Dermis microvascular lymphatic vessel endothelial cell (primary cell): ENCODE measurements at places on chromosomes 7 and 10.
A peak's percentile ranks its signal among the peaks of the same experiment; 100 is the strongest.

- no peak for DNase-seq
Observed at GRCh38 chr10:70925377-70926225, 37.2 kb upstream of the PCBD1 start.

- DNase-seq: no peak
Observed at GRCh38 chr10:132899054-132899750, 43.2 kb downstream of the CFAP46 start.

DNA sequence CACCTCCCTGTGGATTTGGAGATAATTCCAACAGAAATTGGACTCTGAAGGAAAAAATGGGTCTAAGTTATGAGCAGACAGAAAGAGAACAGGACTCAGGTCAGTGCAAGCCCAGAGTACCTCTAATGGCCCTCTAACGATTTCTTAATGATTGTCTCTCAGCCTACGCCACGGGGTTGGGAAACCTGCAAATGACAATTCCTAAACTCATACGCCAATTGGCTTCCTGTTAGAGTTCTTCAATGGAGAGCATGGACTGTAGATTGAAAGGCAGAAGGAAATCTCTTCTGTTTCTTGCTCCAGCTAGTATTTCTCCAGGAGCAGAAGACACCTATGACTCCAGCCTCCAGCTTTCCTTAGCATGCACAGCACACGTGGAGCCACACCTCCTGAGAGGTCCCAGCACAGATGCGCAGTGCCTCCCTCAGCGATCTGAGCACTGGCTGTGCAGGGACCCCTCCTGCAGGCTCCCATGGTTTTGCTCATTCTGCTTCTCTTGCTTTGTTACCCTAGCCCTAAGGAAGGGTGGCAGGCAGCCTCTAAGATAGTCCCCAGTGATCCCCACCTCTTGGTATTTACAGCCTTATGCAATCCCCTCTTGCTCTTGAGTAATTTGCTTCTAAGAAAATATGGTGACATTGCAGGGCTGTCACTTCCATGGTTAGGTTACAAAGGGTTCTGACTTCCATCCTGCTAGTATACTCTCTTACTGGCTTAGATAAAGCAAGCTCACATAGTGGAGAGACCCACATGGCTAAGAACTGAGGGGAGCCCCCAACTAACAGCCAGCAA, 30.1 kb downstream of the DENND11 start:
- no peak for DNase-seq

DNA sequence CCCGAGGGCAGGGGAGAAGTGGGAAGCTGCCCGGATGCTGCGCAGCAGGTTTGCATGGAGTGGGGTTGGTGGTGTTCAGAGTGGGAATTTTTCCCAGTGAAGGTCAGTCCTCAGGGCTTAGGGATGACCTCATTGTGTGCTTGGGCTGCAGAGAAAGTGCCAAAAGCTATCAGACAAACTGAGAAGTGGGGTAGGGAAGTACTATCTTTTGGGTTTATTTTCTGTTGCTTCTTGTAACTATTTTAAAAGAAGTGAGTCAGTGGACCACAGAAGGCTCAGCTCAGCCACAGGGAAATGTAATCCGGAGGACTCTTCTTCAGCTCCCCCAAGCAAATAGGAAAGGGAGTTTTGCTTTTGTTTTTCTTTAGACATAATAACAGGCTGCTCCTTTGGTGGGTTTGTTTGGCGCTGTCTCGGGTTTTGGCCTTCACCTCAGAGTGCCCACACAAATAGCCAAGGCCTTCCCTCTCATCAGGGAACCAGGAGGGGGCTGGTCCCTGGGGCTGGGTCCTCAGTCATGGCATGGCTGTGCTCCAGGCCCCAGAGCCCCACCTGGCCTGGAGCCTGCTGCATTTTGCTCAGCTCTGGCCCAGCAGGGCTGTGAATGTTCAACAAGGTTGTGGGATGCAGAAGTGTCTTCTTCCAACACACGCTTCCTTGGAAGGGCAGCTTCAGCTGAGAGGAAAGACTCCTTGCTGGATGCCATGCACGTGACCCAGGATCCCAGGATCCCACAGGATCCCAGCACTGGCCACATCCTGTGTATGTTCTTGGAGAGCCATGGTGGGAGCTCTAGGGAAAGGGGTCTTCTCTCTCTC, 5.4 kb upstream of the FAM170B start:
- no peak for DNase-seq

GRCh38 chr10:14798636-14799035, 23.9 kb upstream of the FAM107B start:
- DNase-seq: peak; percentile 90

- no peak for DNase-seq
Observed at GRCh38 chr7:28575241-28575643, 162.9 kb downstream of the CREB5 start.

- no peak for DNase-seq
Observed at GRCh38 chr7:82173400-82174021, 270.1 kb downstream of the CACNA2D1 start.

DNA sequence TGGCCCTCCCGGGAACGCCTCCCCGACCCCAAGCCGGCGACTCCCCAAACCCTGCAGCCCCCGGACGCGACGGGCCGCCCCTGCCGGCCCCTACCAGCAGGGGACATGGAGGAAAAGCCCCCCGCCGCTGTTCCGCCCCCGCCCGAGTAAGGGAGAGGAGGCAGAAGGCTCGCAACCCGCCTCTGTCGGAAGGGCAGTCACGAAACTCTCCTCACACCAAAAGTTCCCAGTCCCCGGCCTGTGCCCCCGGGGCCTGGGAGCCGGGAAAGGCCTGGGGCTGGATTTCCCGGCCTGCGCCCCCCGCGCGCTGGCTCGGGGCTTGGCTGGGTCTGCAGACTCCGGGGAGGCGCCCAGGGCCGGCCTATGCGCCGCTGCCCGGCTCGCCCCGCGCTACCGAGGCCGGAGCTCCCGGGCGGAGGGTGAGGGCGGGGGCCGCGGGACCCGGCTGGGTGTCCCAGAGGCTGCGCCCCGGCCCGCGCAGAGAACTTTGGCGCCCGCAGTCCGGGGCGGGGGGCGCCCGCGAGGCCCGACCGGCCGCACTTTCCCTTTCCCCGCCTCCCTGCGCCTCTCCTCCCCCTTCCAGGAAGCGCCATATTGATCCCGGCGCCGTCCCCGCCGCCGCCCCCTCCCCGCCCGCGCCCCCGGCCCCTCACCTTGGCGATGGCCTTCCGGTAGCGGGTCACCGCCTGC, 728 bp downstream of the PARD3 start:
- peak; percentile 67 for DNase-seq

DNA sequence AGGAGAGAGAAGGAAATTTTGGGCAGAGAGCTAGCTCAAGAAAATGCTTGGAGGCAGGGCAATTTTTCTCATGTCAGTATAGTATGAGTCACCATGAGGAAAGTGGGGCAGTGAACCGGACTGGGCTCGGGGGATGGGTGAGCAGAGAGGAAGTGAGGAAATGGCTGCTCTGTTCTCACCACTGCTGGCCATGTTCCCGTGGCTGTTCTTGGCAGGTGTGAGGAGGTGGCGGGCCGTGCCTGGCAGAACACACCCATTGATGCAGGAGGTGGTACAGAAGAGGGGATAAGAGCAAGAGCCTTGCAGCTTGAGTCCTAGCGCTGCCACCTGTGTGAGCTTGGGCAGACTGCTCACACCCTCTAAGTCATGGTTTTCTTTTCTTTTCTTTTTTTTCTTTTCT, 304.4 kb upstream of the LYZL1 start:
- peak; percentile 53 for DNase-seq

- no peak for DNase-seq
Observed at GRCh38 chr7:50330696-50331095, 26.2 kb downstream of the IKZF1 start.

DNA sequence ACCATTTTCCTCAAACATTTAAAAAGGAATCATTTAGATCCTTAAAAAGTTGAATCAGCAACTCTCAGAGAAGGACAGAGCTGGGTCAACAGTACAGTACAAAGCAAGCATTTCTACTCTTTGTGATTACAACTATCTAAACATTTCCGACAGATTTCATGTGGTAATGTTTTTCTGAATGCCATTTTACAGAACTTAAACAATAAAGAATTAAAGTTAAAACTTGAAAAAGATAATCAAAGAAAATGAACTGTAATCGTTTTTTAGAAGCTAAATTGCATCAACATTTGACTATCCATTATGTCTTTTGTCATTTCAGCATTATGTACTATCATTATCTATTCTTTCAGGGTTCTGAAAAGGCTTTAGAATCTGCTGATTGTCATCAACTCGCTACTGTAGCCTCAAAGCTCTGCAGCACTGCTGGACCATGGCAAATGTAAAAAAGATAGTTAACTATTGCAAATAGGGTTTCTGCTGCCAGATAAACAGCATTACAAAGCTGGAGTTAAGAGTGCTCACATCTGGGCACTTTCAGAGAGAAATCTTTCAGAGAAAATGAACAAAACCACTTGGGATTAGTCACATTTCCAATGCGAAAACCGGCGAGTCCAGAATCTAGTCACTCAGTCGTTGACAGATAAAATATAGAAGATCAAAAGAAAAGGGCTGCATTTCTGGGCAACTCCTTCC, 160.4 kb upstream of the LAMB4 start:
- DNase-seq: no peak

- DNase-seq: no peak
Observed at GRCh38 chr7:70679661-70680060, 452.3 kb upstream of the GALNT17 start.

DNA sequence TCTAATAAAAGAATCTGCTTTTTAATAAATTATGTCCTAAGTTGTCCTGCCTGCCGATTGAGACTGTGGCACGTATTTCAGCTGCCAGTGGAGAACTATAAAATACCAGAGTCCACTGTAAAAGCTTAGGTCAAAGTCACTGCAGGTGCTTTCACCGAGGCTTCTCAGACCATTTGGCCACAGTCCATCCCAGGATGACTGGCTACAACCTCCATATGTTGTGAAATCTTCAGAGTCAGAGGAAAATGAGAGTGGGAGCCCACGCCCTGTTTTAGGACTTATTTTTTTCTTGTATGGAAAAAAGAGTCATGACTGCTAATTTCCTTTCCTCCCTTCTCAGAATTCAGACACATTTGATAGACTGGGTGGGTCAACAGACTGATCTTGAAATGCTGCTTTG, 182.9 kb downstream of the ANK3 start:
- DNase-seq: no peak

DNA sequence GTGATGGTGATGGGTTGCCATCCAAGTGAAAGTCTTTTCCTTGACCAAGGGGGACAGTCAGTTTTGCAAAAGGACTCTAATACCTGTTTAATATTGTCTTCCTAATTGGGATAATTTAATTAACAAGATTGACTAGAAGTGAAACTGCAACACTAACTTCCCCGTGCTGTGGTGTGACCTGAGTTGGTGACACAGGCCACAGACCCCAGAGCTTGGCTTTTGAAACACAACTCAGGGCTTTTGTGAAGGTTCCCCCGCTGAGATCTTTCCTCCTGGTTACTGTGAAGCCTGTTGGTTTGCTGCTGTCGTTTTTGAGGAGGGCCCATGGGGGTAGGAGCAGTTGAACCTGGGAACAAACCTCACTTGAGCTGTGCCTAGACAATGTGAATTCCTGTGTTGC, 6.9 kb downstream of the PPIF start:
- no peak for DNase-seq

DNA sequence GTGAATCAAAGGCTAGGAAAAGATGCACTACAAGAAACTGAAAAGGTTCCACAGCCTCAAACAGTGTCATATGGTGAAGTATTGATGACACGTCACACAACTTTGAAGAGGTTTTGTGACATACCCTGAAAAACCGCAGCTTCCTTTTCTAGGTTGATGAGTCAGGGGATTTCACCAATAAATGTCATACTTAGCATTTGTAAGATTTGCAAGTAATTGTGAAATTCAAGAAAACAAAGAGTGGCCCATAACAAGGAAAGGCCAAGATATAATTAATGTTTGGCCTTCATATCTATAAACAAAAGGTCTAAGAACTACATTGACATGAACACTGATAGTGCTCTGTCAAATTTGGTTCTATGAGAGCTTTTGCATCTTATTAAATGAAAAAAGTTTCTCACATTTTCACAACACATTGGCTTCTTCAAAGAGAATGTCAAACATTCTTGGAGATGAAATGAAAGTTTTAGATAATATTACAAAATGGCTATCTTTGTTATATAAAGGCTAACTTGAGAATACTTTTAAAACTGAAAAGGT, 62.0 kb upstream of the NAMPT start:
- DNase-seq: peak; percentile 52

- DNase-seq: no peak
Observed at GRCh38 chr10:56496186-56496486, 135.1 kb upstream of the ZWINT start.

GRCh38 chr10:101234333-101234732, 5.1 kb upstream of the LBX1 start:
- DNase-seq: no peak

GRCh38 chr10:29886299-29886698, 173.1 kb downstream of the JCAD start:
- no peak for DNase-seq

DNA sequence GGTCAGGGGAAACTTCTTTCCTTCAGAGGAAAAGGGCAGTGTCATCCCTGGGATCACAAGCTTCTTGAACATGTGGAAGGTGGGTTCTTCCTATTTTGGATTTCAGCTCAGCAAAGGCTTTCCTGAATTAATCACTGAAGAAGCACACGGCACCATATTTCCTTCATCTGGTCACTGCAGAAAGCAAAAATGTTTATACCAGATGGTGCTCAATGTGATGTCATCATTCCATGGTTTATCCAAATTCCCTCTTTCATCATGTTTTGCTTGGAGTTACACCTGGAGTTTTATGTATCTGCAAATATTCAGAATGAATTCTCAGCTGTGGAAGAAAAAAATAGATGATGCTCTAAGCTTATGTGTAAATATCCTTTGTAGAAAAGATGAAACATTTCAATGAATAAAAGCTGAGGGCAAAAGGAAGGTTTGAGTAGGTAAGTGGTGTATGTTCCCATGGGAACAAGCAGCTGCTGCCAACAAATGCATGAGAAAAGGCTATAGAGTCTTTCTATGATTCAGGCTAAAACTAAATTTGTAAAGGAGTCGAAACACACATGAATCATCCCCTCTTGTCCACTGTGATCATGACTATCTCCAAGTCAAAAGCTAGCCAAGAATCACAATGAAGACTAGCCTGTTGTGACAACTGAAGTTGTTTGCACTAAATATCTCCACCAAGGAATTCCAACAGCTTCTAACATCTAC, 26.9 kb upstream of the BPGM start:
- DNase-seq: peak; percentile 95

DNA sequence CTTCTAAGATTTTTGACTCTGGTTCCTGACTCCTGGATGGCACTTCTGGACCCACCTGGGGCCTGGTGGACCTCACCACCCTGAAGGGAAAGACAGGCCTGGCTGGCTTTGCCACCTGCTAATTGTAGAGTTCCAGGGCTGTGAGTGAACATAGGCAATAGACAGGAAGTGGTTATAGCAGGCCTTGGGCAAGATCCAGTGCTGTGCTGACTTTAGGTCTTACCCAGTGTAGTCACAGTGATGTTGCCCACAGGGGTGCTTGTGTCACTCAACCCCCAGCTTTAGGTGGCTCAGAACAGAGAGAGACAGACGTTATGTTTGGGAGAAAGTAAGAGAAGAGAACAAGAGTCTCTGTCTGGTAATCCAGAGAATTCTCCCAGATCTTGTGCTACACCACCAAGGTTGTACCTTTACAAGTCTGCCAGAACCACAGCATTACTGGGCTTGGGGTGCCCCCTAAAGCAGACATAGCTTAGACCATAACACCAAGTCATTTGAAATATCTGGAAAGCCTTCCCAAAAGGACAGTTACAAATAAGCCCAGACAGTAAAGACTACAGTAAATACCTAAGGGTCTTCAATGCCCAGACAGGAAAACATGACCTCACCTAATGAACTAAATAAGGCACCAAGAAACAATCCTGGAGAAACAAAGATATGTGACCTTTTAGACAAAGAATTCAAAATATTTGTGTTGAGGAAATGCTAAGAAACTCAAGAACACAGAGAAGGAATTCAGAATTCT, 303.4 kb downstream of the PCLO start:
- DNase-seq: no peak

GRCh38 chr7:156628562-156628961, 12.0 kb upstream of the RNF32 start:
- DNase-seq: no peak

GRCh38 chr10:68192113-68192512, 39.8 kb downstream of the ATOH7 start:
- DNase-seq: no peak
